Endodermal cell (in vitro differentiated cells): ENCODE measurements at places on chromosomes 6 and 20. TPM values are rescaled to one million over a fixed set of nuclear protein-coding genes. Genes with fewer than 3 reads are reported as not detected.

DNA sequence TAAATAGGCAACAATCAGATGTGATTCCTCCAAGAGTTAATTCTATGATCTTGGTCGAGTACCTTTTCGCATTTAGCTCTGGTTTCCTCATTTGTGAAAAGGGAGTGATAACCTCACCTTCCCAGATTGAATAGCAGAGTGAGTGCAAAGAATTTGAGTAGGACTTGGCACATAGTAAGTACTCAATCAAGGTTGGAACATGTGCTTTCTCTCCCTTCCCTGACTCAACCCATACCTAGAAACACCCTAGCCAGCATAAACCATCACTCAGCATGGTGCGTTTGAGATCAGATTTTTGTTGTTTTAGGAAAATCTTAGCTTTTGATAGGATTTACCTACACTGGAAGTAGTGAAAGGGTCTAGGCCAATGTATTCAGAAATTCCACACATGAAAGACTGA, 333.4 kb upstream of the NT5E start:
- H3K27me3 ChIP-seq, result no peaks in the 10 kb centered on the region
- no peak overlapping the region for H3K27ac ChIP-seq
- no peaks in the 10 kb centered on the region for H3K4me1 ChIP-seq
- H3K4me3 ChIP-seq, result no peak overlapping the region
- DNase-seq, result no peak

GRCh38 chr6:37624121-37624520, 73.6 kb downstream of the MDGA1 start:
- DNase-seq, result peak; percentile 34
- no peak overlapping the region for H3K27ac ChIP-seq
- peaks cover 7% of the 10 kb centered on the region for H3K27me3 ChIP-seq
- H3K4me1 ChIP-seq, result no peaks in the 10 kb centered on the region
- no peak overlapping the region for H3K4me3 ChIP-seq

- no peaks in the 10 kb centered on the region for H3K4me1 ChIP-seq
- H3K4me3 ChIP-seq, result no peak overlapping the region
- no peaks in the 10 kb centered on the region for H3K27me3 ChIP-seq
- no peak overlapping the region for H3K27ac ChIP-seq
- no peaks in the 10 kb centered on the region for H3K36me3 ChIP-seq
These were observed 128.8 kb downstream of the PLCB1 start for GRCh38 chr20:8260837-8261251.

- H3K4me1 ChIP-seq, result peaks cover 5% of the 10 kb centered on the region
- H3K4me3 ChIP-seq, result peak within 1 kb of the TSS; percentile 86
- no peak within 1 kb of the TSS for H3K27ac ChIP-seq
- DNase-seq, result peak; percentile 97
- H3K27me3 ChIP-seq, result no peaks in the 10 kb centered on the region
These were observed at the start of gene HTR1E for GRCh38 chr6:86937219-86938079. HTR1E (plus strand) TSS chr6:86937528; CDS start chr6:87015335, 77,807 bp downstream.

DNA sequence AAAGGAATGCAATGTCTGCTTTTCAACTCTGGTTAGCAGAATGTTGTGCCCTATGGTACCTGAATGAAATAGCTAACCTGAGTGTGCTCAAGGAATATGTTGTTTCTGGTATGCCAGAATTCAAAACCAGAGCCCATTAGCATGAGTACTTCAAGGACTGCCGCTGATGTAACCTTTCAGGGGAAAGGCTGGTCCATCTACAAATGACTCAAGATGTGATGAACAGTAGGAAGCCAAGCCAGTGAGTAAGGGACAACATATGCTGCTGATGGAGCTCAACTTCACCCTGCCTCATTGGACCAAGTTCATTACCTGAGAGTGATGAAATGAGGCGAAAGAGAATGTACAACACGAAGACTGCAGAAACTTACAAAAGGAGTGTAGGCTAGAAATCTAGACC, 95.7 kb upstream of the BMP2 start:
- no peak for DNase-seq
- no peaks in the 10 kb centered on the region for H3K27me3 ChIP-seq
- H3K4me1 ChIP-seq, result no peaks in the 10 kb centered on the region

DNA sequence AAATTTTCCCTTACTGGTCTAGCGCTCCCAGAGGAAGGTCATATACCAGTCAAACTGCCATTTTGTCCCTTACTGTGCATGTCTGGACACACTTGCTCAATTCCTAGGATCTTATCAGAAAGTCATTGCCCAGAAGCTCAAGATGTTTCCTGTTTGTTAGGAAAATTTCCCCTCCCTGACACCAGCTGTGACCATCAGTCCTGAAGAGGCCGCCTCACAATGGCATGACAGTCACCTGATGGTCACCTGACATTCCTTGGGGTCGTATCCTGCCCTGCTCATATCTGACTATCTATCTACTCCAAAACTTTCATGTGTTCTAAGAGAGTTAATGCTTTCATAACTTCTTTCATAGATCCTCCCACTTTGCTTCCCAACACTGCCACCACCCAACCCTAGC, 219.9 kb downstream of the OTOR start:
- DNase-seq, result no peak
- no peak overlapping the region for H3K27ac ChIP-seq
- no peaks in the 10 kb centered on the region for H3K27me3 ChIP-seq

- no peak overlapping the region for H3K27ac ChIP-seq
- no peaks in the 10 kb centered on the region for H3K27me3 ChIP-seq
- DNase-seq, result peak; percentile 76
- peaks cover 31% of the 10 kb centered on the region for H3K36me3 ChIP-seq
- no peak overlapping the region for H3K4me3 ChIP-seq
These were observed 21.0 kb downstream of the SRSF3 start for GRCh38 chr6:36615018-36615761.

DNA sequence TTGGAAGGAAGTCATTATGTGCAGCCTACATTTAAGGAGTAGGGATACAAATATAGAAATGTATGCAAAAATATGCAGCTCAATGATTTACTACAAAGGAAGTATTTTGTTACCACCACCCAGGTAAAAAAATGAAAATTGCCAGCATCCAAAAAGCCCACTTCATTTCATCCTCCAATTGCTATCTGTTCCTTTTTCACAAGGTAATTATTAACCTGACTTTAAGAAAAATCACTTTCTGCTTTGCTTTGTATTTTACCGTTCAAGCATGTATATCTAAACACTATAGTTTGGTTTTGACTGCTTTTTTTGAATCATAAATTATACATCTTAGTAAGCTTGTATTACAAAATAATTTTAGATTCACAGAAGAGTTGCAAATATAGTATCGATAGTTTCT, 768.5 kb upstream of the GJE1 start:
- no peak overlapping the region for H3K27ac ChIP-seq
- H3K27me3 ChIP-seq, result no peaks in the 10 kb centered on the region
- no peak for DNase-seq
- no peaks in the 10 kb centered on the region for H3K4me1 ChIP-seq
- no peaks in the 10 kb centered on the region for H3K36me3 ChIP-seq

DNA sequence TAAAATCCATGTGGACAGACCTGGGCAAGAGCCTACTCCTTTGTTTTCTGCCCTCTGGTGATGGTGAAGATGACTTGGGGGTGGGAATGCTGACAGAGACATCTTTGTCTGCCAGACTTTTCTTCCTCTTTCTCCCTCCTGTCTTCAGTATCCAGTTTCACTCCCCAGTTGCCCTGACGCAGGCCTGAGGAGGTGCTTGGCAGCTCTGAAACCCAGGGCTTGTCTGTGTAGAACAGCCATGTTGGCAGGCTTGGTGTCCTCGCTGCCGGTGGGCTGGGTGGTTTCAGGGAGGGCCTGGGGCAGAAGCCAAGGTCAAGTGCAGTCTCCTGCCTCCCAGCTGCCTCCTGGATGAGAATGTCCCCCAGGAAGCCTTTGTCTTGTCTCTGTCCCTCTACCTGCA, 22.5 kb downstream of the CCDC167 start:
- peaks cover 73% of the 10 kb centered on the region for H3K36me3 ChIP-seq
- H3K27ac ChIP-seq, result peak overlapping the region; percentile 53
- peak; percentile 32 for DNase-seq
- no peak overlapping the region for H3K4me3 ChIP-seq
- H3K4me1 ChIP-seq, result peaks cover 17% of the 10 kb centered on the region

DNA sequence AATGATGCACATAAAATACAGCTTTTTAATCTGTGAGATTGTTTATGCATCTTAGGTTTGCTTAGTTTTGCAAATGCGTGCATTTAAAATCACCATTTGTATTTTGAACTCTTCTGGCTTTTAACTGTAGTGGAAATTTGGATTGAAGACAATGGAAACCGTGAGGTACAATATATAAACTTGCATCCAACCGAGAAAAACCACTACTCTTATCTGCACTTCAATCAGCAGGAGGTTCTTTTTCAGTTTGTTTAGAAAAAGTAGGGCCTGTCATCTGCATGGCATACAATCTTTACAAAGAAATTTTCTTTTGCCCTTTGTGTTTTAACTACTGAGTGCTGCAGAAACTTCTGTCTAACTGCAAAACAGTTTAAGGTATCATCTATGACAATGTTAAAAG, 132.8 kb downstream of the LAMA2 start:
- no peaks in the 10 kb centered on the region for H3K36me3 ChIP-seq
- H3K4me3 ChIP-seq, result no peak overlapping the region
- no peaks in the 10 kb centered on the region for H3K4me1 ChIP-seq
- no peaks in the 10 kb centered on the region for H3K27me3 ChIP-seq
- no peak overlapping the region for H3K27ac ChIP-seq

- H3K27me3 ChIP-seq, result no peaks in the 10 kb centered on the region
- H3K36me3 ChIP-seq, result no peaks in the 10 kb centered on the region
- no peaks in the 10 kb centered on the region for H3K4me1 ChIP-seq
- H3K27ac ChIP-seq, result no peak overlapping the region
- H3K4me3 ChIP-seq, result no peak overlapping the region
These were observed 139.2 kb downstream of the LRRC1 start for GRCh38 chr6:53934023-53934422.

DNA sequence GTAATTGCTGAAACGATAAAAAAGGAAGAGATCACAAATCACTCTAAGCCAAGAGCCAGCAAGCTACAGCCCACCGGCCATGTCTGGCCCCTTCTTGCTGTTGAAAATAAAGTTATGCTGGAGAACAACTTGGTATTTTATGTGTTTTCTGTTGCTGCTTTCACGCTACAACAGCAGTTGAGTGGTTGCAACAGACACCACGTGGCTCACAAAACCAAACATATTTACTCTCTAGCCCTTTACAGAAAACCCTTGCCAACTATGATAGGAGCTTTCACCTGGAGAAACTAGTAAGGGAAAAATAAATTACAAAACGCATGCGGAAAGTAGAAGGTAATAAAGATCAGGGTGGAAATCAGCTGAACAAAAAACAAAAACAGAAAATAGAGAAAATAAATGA, 41.1 kb upstream of the SLCO4A1 start:
- DNase-seq, result no peak
- H3K27ac ChIP-seq, result no peak overlapping the region
- no peaks in the 10 kb centered on the region for H3K4me1 ChIP-seq
- H3K4me3 ChIP-seq, result no peak overlapping the region

DNA sequence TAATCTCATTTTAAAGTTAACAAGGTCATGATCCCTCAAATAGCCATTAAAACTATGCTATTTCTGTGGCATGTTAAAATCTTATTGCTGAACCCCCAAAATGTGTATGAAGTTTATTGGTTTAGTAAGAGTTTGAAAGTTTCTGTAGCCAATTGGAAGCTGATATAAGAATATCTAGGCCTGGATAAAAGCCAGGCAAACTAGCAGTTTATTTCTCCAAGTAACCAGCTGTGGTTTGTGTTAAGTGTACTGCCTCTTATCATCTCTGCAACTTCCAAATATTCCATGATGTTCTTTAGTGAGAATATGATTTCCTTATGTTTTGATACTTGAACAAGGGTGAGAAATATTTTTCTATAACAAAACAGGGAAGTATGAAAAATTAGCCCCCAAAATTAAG, 76.7 kb downstream of the PRSS35 start:
- no peak overlapping the region for H3K27ac ChIP-seq
- H3K4me1 ChIP-seq, result no peaks in the 10 kb centered on the region
- no peaks in the 10 kb centered on the region for H3K27me3 ChIP-seq
- no peak overlapping the region for H3K4me3 ChIP-seq
- DNase-seq, result no peak
- H3K36me3 ChIP-seq, result no peaks in the 10 kb centered on the region

- no peak overlapping the region for H3K27ac ChIP-seq
- H3K27me3 ChIP-seq, result no peaks in the 10 kb centered on the region
- H3K36me3 ChIP-seq, result no peaks in the 10 kb centered on the region
- no peaks in the 10 kb centered on the region for H3K4me1 ChIP-seq
- no peak for DNase-seq
- H3K4me3 ChIP-seq, result no peak overlapping the region
These were observed 1173.9 kb upstream of the CITED2 start for GRCh38 chr6:140548366-140548765.

- no peak overlapping the region for H3K27ac ChIP-seq
- H3K4me3 ChIP-seq, result no peak overlapping the region
- no peak for DNase-seq
- H3K4me1 ChIP-seq, result no peaks in the 10 kb centered on the region
- no peaks in the 10 kb centered on the region for H3K36me3 ChIP-seq
- no peaks in the 10 kb centered on the region for H3K27me3 ChIP-seq
These were observed 802.3 kb downstream of the MAFB start for GRCh38 chr20:39886650-39887190.

GRCh38 chr6:106997392-106998158, 23.0 kb upstream of the CD24 start:
- no peak overlapping the region for H3K27ac ChIP-seq
- no peaks in the 10 kb centered on the region for H3K4me1 ChIP-seq

DNA sequence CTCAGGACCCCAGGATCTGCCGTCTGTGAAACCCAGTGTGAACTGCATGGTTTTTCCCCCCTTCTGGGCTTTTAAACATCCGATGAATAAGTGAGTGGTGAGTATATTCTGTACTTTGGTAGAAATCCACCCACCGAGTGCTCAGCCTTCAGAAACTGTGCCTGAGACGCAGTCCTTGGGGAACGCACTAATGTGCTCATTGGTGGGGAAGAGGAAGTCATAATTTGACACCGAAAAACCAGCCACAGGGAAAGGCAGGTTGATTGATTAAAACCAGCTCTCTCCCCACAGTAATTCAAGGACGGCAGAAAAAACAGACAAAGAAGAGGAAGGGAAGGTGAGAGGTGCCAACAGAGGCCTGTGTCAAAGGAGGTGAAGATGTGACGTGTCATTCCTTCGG, 21.7 kb downstream of the EDN3 start:
- H3K4me3 ChIP-seq, result no peak overlapping the region
- H3K27ac ChIP-seq, result peak overlapping the region; percentile 47
- peaks cover 3% of the 10 kb centered on the region for H3K4me1 ChIP-seq

DNA sequence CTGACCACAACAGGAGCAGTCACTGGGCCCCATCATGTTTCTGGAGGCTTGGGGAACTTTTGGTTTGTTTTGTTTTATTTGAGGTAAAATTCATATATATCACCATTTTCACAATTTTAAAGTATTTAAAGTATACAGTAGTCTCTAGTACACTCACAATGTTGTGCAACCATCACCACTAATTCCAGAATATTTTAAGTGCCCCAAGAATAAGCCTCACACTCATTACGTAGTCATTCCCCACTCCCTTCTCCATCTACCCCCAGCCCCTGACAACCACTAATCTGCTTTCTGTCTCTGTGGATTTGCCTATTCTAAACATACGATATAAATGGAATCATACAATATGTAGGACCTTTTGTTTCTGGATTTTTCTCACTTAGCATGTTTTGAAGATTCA, 29.0 kb downstream of the RTN4IP1 start:
- no peaks in the 10 kb centered on the region for H3K36me3 ChIP-seq
- no peak for DNase-seq

Gene PPP1R14C
- total RNA-seq, result 0.29 and 0.38 TPM in 2 replicates

Gene SLC4A11
- total RNA-seq, result 0.87 to 4.5 TPM (median 3.8 TPM) in 3 replicates

Gene LPA
- 1.9 and 3.6 TPM in 2 replicates for total RNA-seq

Gene STMND1
- total RNA-seq, result 0.18 TPM in 1 of 3 replicates, not detected in the others

Gene CD24
- 392 to 469 TPM (median 403 TPM) in 3 replicates for total RNA-seq

Gene ENPP5
- total RNA-seq, result 12.8 to 13.9 TPM (median 12.9 TPM) in 3 replicates

Gene ADGB
- total RNA-seq, result 0.37 TPM in 1 of 2 replicates, not detected in the other

Gene BCL2L1
- 31.3 to 60.3 TPM (median 55.3 TPM) in 3 replicates for total RNA-seq

Gene PI3
- not detected in 3 replicates for total RNA-seq

Gene PSORS1C1
- 0.44 to 1.2 TPM in 2 of 3 replicates, not detected in the other for total RNA-seq

Gene CRISP3
- not detected in 2 replicates for total RNA-seq

Gene ACSS2
- total RNA-seq, result 34.2 and 35.2 TPM in 2 replicates

Gene HTR1E
- total RNA-seq, result 3.5 to 5.6 TPM (median 3.6 TPM) in 3 replicates

Gene MICB
- total RNA-seq, result 7.3 to 9.8 TPM (median 8.2 TPM) in 3 replicates

Gene TSHZ2
- 0.07 and 0.25 TPM in 2 replicates for total RNA-seq

Gene OR2H1
- total RNA-seq, result not detected in 3 replicates
